ENCODE measurements at places on chromosomes 12 and 14.
A peak's percentile ranks its signal among the peaks of the same experiment; 100 is the strongest.

GRCh38 chr14:52259434-52259833 lies 8.1 kb upstream of the PTGDR start:
- DNase-seq, result no peak

- no peak for DNase-seq
These were observed 368.2 kb downstream of the BTG1 start for GRCh38 chr12:91777268-91777992.

DNA sequence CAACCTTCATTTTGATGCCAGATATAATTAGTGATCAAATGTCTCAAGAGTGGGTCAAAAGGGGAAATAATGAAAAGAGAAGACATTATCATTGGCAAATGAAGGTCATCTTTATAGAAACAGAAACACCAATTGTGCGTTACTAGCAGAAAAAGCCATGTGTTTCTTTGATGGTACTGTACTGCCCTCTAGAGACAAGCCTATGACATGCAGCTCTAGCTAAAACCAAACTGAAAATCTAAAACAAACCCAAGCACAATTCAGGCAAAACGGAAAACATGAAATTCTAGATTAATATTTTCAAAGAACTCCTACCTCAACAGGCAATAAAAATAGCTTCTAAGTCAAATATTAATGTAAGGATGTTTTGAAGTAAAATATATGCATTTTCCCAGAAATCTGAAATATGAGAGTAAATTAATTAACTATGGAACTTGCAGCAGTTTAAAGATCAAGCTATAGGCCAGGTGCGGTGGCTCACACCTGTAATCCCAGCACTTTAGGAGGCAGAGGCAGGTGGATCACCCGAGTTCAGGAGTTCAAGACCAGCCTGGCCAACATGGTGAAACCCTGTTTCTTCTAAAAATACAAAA lies 115.4 kb downstream of the KLHL28 start:
- DNase-seq, result peak; percentile 48

DNA sequence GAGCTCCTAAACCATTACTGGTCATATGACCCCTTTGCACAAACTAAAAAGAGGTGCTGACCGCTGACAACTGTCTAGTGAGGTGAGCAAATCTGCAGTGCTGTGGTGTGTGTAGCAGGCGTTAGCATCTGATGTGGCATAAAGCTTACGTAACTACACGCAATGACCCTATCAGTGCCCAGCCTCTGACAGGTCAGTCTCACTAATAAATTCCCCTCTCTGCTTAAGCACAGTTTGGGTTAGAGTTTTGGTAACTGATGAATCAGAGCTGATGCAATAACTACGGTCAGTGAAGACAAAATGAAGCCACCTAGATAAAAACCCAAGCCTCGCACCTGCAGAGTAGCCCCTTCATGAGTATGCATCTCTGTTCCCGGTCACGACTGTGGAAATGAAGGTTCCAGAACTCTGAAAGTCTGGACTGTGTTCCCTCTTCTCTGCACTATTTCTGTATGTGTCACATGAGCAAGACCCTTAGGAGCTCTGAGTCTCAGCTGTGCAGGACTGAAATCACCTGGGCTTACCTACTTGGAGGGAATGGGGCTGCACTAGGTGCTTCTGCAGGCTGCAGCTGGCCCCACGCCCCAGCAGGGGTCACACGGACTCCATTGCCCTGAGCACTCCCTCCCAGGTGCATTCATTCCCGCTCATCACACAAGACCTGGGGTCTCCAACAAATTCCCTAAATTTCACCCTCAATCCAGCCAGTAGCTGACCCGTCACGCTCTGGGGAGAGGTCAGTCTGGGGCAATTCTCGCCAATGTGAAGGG lies 54.4 kb downstream of the RIMBP2 start:
- no peak for DNase-seq

GRCh38 chr12:113565368-113565767 lies 93.7 kb upstream of the LHX5 start:
- DNase-seq, result no peak

GRCh38 chr14:88476825-88477224 lies 78.0 kb downstream of the PTPN21 start:
- DNase-seq, result no peak

- DNase-seq, result no peak
These were observed 129.6 kb downstream of the GTF2A1 start for GRCh38 chr14:81091139-81091538.

DNA sequence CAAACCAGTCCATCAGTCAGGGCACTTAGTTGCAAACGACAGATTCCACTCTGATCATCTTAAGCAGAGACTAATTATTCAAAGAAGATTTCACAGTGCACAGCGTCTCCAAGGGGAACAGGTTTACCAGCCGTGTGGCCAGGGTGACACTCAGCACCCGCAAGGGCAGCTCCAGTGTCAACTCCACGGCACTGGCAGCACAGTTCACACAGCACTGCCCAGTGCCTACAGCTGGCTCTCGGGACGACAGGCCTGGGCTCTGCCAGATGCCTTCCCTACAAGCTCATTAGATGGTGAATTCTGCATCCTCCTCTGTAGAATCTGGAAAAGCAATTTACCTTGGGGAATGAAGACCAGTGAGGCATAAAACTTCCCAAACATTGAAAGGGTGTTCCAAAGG lies 4.9 kb downstream of the OR10P1 start:
- DNase-seq, result no peak

DNA sequence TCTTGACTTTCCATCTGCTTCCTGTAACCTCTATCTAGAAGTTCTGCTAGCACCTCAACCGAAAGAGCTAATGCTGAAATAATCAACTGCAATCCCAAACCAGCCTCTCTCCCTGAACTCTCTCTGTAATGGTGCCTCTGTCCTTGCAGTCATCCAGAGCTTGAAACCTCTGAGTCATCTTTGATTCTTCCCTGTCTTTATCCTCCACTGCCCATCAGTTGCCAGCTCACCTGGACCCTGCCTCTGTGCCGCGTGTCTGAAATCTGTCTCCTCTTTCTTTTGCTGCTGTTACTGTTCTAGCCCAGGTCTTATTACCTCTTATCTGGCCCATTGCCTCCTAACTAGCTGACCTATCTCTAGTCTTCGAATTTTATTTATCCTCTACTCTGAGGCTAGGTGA lies 15.5 kb downstream of the CLSTN3 start:
- no peak for DNase-seq

GRCh38 chr14:65720743-65721142 lies 308.2 kb downstream of the FUT8 start:
- no peak for DNase-seq

GRCh38 chr14:68795597-68796417 lies 2.9 kb upstream of the ZFP36L1 start:
- DNase-seq, result peak; percentile 80

DNA sequence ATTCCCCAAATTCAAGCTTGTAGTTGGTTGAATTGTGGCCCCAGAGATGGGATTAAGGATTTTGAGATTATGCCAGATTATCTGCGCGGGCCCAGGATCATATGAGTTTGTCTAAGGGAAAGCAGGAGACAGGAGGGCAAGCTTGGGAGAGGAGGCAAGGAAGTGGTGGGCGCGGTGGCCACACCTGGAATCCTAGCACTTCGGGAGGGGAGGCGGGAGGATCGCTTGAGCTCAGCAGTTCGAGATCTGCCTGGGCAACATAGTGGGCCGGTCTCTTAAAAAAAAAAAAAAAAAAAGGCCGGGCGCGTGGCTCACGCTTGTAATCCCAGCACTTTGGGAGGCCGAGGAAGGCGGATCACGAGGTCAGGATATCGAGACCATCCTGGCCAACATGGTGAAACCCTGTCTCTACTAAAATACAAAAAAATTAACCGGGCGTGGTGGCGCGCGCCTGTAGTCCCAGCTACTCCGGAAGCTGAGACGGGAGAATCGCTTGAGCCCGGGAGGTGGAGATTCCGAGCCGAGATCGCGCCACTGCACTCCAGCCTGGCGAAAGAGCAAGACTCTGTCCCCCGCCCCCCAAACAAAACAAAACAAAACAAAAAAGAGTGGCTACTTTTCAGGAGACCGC lies 881 bp upstream of the PUS1 start:
- peak; percentile 27 for DNase-seq

DNA sequence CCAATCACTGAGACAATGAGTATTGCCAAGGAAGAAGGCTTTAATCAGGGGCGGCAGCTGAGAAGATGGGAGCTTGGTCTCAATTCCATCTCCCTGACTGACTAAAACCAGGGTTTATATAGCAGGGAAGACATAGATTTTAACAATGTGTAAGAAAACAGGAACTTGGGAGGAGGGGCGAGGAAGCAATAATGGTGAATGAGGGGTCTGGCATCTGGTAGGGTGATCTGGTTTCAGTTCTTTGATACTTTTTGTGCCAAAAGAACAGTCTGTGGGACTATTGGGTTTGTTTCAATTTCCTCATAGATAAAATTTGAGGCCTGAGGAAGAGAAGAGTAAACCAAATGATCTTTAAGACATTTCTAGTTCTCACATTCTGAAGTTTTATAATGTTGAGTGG lies 49.2 kb downstream of the FUT8 start:
- peak; percentile 26 for DNase-seq

DNA sequence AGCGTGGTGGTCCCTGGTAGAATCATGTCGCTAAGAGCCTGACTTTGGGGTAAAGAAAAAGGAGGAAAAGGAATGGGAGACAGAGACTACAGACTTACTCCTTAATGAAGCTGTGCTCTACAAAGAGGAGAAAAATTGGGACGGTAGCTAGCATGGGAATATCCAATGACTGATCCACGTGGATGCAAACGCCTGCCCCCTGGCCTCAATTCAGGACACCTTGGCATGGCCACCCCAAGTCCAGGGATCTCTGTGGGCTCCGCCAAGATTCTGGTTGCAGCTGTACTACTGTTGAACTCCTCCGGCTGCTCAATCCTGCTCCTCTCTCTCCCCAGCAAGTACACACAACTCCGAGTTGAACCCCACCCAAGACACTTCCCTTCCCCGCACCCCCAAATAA lies 70.5 kb upstream of the DIO3 start:
- DNase-seq, result no peak

- no peak for DNase-seq
These were observed 108.4 kb downstream of the RFLNA start for GRCh38 chr12:124403273-124403672.
